ENCODE measurements at places on chromosomes 12 and 14.

- DNase-seq, result no peak
These were observed 49.6 kb upstream of the PTCSC3 start for GRCh38 chr14:36226164-36226563.

DNA sequence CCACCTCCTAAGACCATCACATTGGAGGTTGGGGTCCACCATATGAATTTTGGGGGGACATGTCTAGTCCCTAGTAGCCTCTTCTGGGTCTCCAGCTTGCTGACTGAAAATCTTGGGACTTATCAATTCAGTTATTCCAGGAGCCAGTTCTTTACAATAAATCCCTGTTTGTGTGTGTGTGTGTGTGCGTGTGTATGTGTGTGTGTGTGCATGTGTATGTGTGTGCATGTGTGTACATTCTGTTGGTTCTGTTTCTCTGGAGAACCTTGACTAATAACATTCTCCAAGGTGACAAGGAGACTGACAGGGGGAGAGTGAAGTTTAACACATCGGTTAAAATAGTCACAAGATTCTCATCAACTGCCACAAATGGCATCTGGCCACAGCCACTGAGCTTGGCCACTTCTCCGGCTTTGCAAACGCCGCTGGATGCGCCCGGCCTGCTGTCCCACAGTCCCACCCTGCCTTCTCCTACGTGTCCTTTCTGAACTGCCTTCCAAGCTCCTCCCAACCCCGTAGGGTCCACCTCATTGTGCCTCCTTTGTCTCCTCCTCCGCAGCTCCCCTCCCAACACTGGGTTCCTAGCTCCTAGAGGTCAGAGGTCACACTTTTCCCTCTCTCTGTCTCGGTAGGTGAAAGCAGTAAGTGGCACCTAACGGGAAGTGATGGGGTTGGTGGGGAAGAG, 88.1 kb upstream of the DIO3 start:
- DNase-seq, result no peak

DNA sequence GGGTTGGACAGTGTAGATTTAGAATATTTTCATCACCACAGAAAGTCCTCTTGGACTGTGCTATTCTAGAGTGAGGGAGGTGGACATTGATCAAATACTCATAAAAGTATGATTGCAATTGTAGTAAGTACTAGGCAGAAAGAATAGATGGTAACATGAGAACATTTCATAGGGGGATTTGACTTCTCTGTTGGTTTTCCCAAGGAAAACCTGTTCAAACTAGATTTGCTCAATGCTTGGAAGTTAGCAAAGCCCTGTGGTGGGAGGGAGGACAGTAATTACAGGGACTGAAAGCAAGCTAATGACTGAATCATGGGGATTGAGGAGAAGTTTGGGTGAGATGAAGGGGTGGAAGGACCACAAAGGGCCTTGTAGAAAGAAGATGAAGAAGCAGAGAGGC, 24.4 kb upstream of the EID3 start:
- DNase-seq, result no peak

GRCh38 chr12:50788561-50788960, 24.7 kb downstream of the ATF1 start:
- no peak for DNase-seq

DNA sequence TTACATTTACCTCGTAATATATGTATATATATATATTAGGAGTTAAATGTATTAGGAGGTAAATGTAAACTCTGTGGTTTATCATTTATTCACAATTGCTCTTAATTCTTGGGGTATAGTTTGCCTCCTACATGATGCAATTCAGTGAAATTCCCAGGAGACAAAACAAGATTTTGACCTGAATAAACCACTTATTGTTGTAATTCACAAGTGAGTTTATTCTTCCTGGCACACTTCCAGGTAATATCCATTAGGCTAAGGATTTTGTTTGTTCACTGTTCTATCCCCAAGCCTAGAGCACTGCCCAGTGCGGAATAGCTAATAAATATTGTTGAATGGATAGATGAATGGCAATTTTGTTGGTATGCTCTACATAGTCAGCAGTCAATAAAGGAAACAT, 3.0 kb downstream of the SMIM10L1 start:
- DNase-seq, result no peak

- no peak for DNase-seq
These were observed 81.6 kb downstream of the ITPK1 start for GRCh38 chr14:93033983-93034670.

GRCh38 chr12:72465940-72466630, 193.9 kb downstream of the TRHDE start:
- DNase-seq, result no peak

DNA sequence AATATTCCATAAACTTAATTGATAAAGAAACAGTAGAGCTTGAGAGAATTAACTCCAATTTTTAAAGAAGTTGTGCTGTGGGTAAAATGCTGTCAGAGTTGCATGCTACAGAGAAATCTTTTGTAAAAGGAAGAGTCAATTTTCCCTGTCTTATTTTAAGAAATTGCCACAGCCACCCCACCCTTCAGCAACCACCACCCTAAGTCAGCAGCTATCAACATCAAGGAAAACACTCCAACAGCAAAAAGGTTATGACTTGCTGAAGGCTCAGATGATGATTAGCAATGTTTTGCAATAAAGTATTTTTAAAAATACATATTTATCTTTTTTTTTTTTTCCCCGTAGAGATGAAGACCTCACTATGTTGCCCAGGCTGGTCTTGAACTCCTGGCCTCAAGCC, 6.5 kb upstream of the DRAM1 start:
- no peak for DNase-seq

DNA sequence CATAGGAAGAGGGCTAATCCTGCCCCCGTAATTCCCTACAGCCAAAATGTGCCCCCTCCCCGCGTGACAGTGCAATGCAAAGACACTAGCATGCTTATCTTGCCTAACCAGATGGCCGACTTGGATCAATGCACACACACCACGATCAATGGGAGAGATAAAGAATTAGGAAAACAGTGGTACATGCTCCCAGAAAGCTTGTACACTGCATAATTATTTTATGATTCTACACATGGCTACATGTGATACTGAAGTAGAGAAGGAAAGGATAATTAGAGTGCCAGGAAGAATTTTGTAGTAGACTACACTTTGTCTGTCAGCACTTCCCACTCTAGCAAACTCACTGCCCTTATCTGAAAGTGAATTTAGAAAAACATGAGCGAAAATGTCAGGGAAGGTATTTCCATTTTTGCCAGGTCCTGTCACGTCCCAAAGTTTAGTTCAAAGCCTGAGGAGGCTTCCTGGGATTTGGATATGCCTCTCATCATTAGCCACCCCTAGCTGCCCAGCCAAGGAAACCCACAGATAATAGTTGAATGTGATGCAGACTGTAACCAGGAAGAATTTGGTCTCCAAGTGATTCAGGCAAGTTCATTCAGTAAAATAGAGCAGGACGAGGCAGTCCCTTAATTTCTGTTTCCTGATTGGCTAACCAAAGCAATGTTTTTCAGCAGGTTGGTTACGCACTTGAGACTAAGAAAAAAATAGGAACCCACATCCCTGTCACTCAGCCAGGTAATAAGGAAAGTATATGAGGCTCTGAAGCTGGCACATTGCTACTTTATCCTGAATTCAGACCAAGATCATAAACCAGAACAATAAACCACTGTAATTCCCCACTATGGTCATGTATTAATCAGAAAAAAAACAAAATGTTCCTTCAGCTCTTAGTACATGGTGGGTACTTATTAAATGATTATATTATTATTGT, 199.6 kb upstream of the OTX2 start:
- no peak for DNase-seq

DNA sequence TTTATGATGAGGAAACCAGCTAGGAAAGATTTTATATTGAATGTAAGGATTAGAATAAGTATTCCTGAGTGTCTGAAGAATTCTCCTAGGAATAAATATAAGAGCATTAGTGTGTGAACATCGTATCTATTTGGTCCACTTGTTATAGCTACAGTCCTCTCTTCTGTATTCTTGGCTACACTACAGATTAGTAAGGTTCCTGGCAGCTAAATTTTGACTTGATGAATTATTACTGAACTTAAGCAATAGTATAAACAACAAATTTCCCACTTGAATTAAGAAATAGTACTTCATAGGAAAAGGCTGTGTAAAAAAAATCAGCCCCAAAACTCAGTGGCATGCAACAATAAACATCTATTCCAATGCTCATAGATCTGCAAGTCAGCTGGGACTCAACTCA, 138.4 kb upstream of the G2E3 start:
- DNase-seq, result no peak

DNA sequence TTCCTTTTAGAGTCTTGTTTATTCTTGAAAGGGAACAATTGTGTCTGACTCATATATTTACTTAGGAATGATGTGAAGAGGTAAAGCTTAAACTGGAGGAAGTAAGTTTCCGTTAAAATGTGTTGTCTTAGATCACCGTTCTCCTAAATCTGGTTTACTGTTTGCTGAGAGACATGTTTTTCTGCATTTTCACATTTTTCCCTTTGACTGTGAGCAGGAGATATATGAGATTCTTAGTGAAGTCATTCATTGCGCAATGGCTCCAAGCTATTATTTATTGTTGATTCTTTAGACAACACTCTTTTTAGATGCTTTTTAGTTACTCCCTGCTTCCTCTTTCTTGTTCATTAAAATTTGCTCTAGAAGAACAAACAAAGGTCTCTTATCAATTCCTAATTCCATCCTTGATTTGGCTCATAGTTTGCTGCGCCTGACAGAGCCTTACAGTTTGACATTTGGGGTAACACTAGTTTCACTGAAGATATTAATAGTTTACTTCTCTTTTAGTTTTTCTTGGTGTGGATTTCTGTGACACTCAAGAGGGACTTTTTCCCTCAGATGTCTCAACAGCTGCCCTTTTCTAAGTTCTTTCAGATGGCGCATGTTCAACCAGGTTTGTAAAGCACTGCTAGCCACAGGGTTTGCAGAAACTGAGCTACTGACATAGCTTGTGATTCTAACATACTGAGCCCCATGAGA, 11.4 kb downstream of the CLECL1 start:
- no peak for DNase-seq

DNA sequence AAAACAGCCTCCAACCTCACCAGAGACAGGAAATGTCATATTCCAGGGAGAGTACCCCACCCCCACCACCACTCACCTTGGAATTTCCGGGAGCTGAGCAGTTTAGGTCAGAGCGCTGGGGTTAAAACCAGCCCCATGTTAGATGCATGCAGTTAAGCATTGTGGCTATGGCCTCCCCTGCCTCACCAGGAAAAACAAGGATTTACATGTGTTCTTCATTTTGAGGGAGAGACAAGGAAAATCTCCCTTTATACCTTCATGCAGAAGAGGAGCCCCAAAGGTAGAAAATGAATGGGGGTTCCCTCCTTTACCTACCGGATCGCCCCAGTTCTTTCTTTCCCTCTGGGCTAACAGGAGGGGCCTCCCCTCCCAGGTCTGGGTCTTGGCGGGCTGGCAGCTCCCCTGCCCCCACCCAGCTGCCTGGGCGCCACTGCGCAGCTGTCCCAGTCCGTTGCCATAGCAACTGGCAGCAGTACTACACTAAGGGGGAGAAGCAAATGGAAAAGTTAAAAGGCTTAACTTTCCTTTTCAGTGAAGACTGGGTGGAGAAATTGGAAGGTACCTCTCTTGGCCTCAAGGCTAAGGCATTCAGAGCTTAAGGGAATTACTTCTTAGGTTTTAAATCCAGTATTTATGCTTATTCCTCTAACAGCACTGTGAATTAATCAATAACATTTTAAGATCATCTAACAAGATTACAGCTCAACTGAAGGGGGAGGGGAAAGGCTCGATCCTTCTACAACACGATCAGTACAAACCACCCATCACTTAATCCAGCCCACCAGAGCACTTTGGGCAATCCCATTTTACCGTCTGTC, 20.5 kb downstream of the CBX5 start:
- DNase-seq, result no peak

GRCh38 chr12:109069307-109070271, 17.2 kb downstream of the USP30 start:
- DNase-seq, result no peak

GRCh38 chr12:6278439-6279255, 31.8 kb upstream of the PLEKHG6 start:
- peak; percentile 71 for DNase-seq

DNA sequence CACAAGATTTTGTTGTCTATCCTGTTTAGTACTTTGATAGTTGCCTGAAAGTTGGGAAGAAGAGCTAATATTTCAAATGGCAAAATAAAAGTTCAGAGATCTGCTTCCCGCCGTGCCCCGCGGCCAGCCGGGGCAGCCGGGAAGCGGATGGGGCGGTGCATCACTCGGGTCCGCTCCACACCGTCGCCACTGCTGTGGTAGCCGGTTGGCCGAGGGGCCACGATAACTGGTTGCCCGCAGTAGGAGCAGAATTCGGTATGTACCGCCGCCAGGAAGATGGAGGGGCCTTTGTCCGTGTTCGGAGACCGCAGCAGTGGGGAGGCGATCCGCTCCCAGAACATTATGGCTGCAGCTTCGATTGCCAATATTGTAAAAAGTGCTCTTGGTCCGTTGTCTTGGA, 427.2 kb upstream of the PDE3A start:
- no peak for DNase-seq

- DNase-seq, result peak; percentile 47
These were observed 63.5 kb downstream of the DGLUCY start for GRCh38 chr14:91177073-91178034.

DNA sequence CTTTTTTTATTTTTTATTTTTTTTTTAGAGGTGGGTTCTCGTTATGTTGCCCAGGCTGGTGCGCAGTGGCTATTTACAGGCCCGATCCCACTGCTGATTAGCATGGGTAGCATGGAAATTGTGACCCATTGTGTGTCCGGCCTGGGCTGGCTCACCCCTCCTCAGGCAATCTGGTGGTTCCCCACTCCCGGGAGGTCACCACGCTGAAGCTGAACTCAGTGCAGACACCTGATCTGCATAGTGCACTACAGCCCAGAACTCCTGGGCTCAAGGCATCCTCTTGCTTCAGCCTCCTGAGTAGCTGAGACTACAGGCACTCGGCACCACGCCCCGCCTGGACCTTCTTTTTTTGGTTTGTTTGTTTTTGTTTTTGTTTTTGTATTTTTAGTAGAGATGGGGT, 5.5 kb upstream of the CD4 start:
- DNase-seq, result no peak

- peak; percentile 67 for DNase-seq
These were observed 1.8 kb upstream of the RNASE4 start for GRCh38 chr14:20682435-20683124.

DNA sequence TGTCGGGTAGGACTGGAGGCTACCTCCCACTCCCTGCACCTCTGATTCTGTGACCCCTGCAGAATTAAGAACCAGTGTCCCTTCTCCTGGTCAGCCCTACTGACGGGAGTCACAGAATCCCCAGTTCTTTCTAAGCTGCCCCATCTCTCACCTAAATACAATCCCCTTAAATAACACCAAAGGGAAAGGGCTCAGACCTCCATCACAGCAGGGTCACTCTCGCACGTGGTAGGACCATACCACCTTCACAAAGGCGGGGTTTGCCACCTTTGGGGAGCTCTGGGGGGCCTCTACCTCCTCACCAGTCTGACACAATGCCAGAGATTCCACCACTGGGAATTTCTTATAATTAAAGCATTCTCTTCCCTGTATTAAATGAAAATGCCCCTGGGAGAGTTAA, 35.6 kb downstream of the DAD1 start:
- DNase-seq, result no peak

- DNase-seq, result no peak
These were observed 26.0 kb downstream of the COQ6 start for GRCh38 chr14:73976125-73976524.

- no peak for DNase-seq
These were observed 281.4 kb upstream of the FKBP4 start for GRCh38 chr12:2513141-2514037.
